Activated T-helper 2 cell treated with anti-CD3 and anti-CD28 coated beads, Interferon-gamma antibody, Interleukin-2, Interleukin-4, amounts not matched to agents 10 μg/mL and 5 μg/mL and 100 μg/mL, durations not matched to agents 14 hours and 24 hours and 36 hours (primary cell): ENCODE measurements at places on chromosomes 2 and 18.

DNA sequence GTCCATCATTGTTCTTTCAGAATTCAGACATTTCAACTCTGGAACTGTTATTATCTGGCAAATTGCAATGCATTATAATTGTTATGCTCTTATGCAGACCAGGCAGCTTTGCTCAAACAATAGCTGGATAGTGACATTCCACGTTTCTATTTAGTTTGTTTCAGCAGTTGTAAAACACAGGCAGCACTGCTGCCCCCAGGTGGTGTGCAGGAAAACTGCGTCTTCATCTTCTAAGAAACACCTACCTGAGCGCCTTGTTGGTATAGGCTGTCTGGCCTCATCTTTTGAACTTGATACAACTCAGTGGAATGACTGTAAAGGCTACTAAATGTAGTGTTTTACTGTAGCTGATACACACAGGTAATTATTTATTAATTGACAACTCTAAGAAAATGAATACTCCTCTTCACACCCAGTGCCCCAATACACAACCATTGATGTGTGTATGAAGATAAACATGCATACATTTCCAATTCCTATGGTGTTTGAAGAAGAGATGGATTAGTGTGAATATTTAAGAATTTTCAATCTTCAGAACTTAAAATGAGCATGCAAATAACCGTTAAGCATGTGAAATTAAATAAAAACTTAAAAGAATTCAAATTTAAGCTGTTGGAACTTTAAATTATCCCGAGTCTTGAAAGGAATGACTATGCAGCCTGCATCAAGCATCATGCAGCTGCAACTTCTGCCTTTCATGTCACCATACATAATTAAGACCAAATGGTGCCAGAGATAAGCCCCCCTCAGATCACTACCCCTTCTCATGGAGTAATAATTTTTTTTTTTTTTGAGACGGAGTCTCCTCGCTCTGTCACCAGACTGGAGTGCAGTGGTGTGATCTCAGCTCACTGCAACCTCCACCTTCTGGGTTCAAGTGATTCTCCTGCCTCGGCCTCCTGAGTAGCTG is 85.6 kb downstream of the CD8B2 start:
- DNase-seq: no peak

DNA sequence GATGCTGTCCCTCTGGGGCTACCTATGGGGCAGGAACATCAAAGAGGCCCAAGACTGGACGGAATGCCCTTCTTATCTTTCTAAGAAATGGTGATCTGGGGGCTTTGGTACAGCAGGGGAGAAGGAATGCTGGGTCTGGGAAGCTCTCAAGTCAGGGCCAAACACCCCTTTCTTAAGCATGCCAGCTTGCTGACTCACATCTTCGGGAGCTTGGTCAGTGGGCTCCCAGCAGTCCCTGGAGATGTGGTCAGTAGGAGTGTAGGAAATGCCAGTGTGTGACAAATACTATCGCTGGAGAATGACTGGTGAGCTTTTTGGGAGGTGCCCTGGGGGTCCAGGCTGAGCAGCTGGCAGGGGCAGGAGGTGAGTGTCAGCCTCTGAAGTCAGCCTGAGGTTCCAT is 105.0 kb upstream of the CDC42EP3 start:
- DNase-seq: no peak

DNA sequence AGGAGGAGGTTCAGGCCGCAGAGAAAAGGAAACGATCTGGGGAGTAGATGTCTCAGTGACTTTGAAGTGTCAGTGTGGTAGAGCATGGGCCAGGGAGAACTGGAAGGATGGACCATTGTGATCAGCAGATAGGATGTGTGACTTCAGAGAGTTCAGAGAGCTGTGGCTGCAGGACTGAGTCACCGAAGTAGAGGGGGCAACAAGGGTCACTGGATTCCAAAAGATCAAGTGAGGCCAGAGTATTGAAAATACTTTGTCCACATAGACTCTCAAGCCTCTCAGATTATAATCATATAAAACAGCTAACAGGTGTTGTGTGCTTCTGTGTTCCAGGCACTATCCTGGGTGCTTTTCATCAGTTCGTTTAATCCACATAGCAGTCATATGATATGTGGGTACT is 99.4 kb downstream of the CRIM1 start:
- no peak for DNase-seq

- no peak for DNase-seq
Observed at GRCh38 chr2:170842785-170843184, 26.1 kb downstream of the GAD1 start.

DNA sequence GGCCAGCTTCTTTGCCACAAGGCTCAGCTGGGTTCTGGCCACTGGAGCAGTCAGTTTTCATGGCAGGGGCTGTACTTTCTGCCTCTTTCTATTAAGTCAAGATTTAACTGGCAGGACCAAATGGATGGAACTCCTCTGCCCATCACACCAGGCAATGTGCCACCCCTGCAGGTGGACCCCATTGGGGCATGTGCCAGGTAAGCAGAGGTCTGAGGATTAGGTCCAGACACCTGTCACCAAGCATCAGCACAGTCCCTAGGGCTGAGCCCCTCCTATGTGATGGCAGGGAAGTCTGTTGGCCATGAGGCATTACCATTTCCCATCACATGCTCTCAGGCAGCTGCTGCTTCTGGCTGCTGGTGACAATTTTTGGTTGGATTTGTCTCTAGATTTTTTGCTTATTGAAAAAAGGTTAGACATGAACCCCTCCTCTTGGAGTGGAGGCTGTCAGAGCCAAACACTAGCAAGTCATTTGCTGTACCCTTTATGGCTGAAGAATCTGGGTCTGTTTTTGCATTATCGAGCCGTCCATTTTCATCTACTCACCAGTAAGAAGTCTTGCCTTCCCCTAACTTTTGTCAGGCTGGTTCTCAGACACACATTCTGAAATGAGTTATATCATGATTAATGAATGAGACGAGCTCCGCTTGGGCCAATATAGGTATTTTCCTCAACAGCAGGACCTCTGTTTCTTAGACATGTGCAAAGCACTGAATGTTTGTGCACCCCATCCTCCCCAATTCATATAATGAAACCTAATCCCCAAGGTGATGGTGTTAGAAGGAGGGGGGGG is 328.0 kb downstream of the TSN start:
- DNase-seq: no peak
